GM04504 (cell line): ENCODE measurements at places on chromosomes 1 and 21.
A peak's percentile ranks its signal among the peaks of the same experiment; 100 is the strongest.

DNA sequence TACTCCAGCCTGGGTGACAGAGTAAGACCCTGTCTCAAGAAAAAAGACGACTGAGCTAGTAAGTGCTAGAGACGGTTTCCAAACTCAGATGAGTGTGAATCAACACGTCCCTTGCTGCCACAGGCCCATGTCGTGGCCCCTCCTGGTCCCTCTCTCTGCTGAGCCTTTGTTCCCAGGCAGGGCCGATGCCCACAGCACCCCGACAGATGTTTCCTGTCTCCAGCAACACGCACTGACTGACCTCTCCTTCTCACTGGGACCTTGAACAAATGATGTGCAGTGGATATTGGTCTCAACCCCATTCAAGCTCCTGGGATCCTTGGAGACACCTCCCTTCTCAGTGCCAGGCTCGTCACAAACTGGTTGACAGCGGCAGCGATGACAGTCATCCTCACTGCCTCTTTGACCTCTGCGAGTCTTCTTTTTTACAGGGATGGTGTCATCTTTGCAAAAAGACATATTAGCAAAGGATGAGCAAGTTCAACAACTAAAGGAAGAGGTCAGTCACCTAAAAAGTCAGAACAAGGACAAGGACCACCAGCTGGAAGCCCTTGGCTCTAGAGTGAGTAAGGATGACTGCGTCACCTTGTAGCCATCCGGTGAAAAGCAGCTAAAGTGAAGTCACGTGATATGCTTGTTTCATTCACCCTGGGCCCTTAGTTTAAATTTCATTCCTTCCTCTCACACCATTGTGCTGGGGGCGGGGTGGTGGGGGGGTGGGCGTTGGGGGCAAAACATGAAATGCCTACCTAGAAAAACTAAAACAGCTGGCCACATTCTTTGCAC is 65.8 kb downstream of the FHAD1 start:
- DNase-seq: no peak

- DNase-seq: no peak
Measured at GRCh38 chr1:241391926-241392710, 35.1 kb upstream of the RGS7 start.

DNA sequence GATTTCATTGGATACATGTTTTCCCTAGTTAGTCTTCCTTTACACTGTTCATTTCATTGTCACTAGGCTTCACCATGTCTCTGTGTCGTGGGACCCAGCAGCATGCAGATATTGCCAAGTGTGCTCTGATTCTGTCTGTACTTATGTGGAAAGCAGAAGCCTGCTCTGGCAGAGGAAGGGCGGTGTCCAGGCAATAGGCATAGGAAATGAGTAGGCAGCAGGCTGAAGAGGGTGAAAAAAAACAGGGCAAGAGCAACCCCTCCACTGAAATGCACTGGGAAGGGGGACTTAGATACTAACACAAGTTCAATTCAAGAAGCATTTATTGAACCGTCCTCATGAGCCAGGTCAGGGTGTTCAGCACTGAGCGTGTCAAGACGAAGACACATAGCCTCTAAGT is 85.2 kb upstream of the VAV3 start:
- no peak for DNase-seq

- no peak for DNase-seq
Measured at GRCh38 chr1:151998611-151999362, 5.1 kb upstream of the S100A10 start.

- DNase-seq: no peak
Measured at GRCh38 chr1:109595531-109595930, 23.9 kb downstream of the GNAT2 start.

- peak; percentile 85 for DNase-seq
Measured at GRCh38 chr1:163897412-163898155, 575.8 kb downstream of the NUF2 start.

GRCh38 chr21:35559829-35560225 is 500.5 kb downstream of the SETD4 start:
- no peak for DNase-seq

DNA sequence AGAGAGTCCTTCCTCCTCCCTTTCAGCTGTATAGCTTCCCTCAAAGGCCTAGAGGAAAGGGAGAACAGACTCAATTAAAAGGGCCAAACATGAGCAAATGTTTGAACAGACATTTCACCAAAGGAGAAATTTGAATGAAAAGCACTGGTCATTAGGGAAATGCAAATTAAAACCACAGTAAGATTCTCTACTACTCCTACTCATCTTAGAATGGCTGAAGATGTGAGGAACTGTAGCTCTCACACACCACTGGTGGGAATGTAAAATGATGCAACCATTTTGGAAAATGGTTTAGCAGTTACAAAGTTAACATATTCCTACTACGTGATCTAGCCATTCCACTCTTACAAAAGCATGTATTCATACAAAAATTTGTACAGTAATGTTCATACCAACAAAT is 253.0 kb upstream of the HOOK1 start:
- no peak for DNase-seq

DNA sequence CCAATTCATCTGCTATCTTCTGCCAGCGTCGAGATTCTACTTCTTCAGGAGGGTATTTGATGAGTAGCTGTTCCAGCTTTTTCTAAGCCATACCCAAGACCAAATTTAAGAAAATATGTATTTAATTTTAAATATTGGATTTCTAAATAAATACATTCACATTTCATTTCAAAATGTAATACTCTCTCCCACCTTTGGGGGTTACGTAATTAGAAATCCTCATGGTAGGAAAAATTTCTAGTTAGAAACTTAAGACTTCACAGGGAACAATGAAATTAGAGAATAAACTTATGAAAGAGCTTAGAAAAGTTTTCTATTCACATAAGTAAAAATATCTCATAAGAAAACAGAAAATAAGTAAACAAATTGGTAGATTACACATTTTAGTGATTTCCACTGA is 102.9 kb downstream of the ZZZ3 start:
- DNase-seq: no peak

DNA sequence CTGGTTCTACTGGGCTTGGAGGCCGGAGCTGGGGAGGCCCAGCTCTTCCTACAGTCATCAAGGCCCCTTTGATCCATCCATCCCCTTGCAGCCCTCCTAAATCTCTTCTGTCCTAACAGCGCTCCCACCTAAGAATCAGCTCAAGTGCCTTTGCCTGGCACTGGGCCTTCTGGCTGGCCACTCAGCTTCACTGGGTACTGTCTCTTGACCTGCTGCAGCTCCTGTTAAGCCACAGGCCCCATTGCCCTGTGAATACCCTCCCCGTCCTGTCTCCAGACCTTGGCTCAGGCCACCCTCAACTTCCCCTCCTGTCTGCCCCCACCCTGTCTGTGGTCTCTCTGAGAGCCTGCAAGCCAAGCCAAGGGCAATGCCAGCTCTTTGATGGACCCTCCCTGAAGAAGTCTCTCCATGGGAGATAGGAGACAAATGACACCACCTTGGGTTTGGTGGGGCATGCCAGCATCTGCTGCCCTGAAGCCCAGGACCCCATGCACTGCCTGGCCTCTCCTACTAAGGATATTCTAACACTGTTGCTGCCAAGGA is 27.3 kb downstream of the FAM151A start:
- DNase-seq: no peak

- no peak for DNase-seq
Measured at GRCh38 chr1:213466541-213466940, 415.5 kb downstream of the RPS6KC1 start.

DNA sequence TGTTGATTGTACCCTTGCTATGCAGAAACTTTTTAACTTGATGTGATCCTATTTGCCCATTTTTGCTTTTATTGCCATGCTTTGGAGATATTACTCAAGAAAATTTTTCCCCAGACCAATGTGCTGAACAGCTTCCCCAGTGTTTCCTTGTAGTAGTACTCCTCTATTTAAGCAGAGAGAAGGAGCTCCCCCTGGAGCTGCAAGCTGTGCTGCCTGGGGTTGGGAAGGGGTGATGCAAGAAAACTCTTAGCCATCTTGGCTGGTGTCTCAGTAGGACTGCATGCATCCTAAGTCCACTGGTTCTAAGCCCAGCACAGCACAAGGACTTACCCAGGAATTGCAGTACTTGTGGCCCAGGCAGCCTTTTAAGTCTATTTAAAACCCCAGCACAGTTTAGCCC is 121.6 kb downstream of the NTMT2 start:
- no peak for DNase-seq

DNA sequence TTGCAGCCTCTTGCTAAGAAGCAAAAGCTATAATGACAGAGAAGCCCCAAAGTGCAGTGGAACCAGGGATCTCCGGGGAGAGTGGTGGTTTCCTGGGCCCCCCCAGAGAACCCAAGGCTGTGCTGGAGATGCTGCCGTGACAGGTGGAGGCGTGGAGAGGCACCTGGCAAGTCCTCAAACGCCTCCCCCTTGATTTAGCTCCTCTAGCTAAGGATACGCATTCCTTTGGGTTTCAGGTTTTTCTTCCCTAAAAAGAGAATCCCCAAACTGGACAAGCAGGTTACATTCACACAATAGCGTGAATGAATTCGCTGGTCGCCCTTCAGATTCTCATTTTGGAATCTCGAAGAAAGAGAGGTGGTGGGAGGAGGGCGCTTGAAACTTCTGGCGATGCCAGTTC is 853 bp upstream of the ATP1A1 start:
- no peak for DNase-seq

DNA sequence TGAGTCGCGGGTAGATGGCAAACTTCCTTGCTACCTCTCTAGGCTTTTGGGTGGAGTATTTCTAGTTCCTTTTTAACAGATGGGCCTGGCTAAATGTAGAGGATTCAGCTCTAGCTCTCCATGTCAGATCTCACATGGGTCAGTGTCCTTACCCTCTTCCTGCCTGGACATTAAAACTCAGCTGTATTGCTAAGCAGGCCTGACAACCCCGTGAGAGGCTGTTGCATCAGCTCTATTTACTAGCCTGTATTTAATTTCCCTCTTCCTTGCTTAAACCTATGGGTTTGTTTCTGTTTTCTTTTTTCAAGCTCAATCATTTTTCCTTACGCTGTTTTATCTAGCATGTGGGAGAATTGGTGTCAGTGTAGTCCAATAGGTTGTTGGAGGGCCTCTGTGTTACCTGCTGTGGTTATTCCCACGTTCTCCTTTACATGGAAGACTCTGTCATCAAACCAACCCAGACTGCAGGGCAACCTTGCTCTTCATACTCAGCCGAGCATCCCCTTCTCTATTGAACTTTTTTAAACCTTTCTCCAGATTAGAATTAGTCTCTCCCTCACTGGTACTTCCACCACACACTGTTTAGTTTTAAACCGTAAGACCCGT is 79.5 kb upstream of the BACH1 start:
- no peak for DNase-seq

- DNase-seq: no peak
Measured at GRCh38 chr1:204879351-204879750, 8.7 kb downstream of the NFASC start.

DNA sequence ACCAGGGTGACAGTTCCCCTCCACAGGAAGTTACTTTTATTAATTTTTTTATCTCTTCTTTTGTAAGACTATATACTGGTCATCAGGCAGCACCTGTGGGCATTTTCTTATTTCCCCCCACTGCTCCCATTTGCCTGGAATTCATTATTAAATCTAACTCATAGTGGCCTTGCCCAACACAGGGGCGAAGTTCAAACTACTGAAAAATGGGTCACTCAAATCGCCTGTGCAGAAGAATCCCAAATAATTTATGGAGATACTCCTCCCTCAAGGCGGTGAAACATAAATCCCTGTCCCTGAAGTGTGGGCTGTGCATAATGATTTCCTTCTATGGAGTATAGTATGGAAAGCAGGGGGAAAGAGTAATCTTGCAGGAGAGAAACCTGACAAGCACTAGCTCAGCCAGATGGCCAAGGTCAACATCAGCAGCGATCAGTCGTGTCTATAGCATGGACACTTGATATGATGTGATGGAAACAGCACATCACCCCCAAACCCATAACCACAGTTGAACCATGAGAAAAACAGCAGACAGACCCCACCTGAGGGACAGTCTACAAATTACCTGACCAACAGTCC is 7.9 kb downstream of the CAMK2N1 start:
- DNase-seq: no peak

- DNase-seq: no peak
Measured at GRCh38 chr1:162252214-162252613, 124.4 kb downstream of the SPATA46 start.

DNA sequence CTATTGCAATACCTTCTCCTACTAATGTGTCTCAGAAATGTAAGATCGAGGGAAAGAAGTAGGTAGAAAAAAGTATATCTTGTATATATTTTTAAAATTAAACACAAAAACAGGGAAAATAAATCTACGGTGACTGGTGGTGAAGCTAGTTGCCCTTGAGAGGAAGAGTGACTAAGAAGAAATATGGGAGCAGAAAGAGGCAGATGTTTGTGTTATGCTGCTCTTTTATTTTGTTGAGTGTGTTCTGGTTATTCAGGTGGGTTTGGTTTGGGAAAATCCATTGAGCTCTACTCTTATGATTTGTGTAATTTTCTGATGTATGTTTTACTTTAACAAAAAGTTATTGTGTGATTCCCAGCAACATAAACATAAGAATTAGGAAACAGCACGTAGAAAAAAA is 444.9 kb upstream of the B3GALT2 start:
- DNase-seq: no peak

GRCh38 chr1:97668945-97669344 is 251.9 kb downstream of the DPYD start:
- DNase-seq: peak; percentile 32

DNA sequence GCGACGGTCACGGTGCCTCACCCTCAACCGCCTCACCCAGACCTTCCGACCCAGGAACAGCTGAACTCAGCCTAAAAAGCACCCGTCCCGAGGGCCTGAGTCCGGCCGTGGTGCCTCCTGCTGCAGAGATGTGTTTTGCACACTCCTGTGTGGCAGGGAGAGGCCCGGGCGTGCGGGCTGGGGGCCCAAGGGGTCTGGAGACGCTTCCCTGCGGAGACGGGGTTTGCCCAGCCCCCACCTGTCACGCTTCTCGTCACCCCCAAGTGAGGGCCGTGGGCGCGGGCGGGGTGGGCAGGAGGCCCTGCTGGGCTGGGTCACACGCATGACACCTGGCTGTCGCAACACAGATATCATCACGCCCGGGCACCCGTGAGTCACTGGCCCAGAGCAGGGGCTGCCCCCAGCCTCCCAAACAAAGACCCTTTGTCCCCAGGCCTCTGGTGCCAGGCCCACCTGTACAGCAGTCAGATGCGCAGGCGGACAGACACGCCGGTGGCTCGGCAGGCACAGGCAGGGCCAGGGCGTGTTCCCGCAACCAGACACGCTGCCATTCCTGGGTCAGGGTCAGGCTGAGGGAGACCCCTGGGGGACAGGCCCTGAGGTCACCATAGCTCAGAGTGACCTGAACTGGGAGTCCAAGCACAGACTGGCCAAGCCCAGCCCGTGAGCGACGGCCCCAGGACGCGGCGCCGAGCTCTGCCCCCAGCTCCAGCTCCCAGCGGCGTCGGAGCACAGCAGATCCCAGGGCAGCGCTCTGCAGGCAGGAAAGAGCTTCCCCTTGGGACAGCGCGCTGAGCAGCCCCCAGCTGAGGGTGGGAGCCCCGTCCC is 6.1 kb downstream of the B3GALT6 start:
- no peak for DNase-seq

DNA sequence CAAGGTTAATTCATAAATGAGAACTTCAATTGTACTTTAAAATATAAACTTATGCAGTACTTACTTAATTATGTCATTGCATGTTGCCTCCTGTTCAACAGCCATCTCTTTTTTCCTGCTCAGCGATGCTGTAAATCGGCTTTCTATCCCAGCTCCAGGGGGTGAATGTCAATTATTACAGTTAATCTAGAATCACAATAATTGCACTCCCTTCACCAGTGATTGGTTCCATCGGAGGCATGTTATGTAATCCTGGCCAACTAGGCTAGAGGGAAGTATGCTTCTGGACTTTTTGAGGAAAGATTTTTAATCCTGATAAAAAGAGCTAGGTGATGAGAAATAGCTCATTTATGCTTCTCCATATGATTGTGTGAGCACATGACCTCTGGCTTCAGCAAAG is 53.8 kb upstream of the SGIP1 start:
- no peak for DNase-seq

- DNase-seq: peak; percentile 81
Measured at GRCh38 chr21:46052703-46053651, 44.9 kb upstream of the COL6A2 start.
